ENCODE measurements at places on chromosomes 11 and 22.
A peak's percentile ranks its signal among the peaks of the same experiment; 100 is the strongest.

DNA sequence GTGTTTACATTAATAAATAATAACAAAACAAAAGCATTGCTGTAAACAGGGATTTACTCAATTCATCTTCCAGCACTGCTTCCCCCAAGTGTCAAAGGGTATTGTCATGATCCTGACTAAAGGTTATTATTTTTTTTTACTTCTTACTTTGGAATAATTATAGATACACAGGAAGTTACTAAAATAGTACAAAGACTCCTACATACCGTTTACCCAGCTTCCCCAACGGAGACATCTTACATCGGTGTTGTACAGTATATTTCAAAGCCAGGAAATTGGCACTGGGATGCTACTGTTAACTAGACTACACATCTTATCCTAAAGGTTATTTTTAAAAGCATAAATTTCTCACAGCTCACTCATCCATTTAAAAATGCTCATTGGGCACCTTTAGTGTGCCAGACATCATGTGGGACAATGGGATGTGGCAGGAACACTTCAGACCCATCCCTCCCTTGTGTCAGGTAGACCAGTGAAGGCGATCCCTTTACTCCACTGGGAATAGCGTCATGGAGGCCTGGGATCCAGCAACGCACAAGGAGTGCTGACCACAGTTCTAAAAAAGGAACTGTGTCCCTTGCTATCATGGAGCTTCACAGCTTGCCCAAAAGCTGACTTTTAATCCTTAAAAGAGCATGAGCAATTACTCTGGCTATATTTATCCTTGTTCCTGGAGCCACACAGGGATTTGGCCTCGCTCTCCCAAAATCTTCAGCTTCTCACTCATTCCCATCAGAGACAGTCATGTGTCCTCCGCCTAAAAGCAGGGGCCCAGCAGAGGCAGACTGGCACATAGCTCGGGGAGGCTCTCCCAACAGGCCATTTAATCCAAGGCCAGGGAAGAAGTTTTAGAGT lies 3.1 kb upstream of the IRAG1 start:
- DNase-seq, result no peak

DNA sequence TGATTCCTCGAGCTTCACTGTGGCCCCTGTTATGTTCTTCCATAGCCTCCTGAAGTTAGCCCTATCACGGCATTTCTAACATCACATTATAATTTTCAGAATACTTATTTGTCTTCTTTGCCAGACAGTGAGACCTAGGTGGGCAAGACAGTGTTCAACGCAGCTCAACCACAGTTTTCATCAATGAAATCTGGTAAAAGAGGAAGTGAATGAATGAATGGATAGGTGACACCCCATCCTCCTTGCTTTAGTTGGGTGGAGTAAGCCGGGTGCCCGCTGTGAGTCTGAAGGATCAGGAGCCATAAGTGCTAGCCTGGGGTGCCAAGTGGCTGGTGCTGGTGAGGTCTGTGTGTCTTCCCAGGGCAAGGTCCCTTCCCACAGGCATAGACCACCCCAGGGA lies 60.2 kb upstream of the MTNR1B start:
- no peak for DNase-seq

GRCh38 chr22:43883719-43884415 lies 7.9 kb downstream of the PNPLA5 start:
- DNase-seq, result no peak

DNA sequence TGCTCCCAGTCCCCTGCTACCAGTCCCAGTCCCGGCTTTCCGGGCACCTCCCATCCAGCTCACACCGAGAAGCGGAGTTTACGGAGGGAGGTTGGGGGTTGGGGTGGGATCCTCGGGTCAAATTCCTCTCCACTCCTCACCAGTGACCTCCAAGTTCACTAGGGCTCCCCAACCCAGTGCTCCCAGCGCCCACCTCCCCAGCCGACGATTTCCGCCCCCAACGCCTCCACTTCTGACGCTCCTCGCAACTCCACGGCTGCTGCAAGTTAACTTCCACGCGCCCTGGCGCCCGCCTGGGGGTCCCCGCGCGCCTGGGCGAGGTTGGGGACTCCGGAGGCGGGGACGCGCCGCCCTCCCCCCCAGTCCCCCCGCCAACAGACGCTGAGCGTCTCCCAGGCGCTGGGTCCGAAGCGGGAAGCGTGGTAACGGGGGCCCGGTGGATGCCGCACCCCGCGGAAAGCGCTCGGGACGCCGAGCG lies 526 bp downstream of the TPST2 start:
- DNase-seq, result peak; percentile 21

DNA sequence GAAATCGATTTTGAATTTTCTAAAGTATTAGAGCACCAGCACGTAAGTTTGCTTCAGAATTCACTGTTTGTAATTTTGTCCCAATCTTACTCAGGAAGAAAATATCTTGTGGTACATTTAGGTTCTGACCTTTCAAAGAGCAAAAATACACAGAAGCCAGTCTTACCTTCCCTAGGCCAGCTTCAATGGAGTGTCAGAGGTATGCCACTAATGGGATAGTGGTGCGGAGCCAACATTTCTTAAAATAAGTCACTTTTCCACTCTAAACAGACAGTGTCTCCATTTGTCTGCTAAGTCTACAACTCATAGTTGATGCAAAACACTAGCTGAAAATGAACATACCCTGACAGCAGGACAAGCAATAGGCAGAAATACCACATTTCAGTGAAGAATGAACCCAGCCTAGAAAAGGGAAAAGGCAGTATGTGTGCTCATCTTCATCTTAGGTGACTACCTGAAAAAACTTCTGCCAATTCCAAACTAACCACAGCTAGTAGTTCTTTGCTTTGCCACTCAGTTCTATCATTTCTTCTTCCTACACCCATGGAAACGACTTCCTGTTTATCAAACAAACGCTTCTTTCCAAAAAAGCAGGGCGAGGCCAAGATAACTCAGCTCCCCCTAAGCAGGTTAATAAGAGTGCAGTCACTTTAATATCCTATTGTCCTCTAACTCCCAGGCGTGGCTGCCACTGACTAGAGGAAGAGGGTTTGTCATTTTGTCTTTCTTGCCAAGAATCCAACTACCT lies 94.0 kb upstream of the APOA1 start:
- DNase-seq, result peak; percentile 16

GRCh38 chr22:46454504-46455269 lies 82.7 kb downstream of the CELSR1 start:
- peak; percentile 48 for DNase-seq

- no peak for DNase-seq
Observed at GRCh38 chr11:121933294-121933693, 182.7 kb downstream of the BLID start.

GRCh38 chr11:39960206-39960605 lies 1499.2 kb downstream of the LRRC4C start:
- no peak for DNase-seq

GRCh38 chr11:67357831-67358670 lies 4.7 kb upstream of the POLD4 start:
- DNase-seq, result peak; percentile 76

DNA sequence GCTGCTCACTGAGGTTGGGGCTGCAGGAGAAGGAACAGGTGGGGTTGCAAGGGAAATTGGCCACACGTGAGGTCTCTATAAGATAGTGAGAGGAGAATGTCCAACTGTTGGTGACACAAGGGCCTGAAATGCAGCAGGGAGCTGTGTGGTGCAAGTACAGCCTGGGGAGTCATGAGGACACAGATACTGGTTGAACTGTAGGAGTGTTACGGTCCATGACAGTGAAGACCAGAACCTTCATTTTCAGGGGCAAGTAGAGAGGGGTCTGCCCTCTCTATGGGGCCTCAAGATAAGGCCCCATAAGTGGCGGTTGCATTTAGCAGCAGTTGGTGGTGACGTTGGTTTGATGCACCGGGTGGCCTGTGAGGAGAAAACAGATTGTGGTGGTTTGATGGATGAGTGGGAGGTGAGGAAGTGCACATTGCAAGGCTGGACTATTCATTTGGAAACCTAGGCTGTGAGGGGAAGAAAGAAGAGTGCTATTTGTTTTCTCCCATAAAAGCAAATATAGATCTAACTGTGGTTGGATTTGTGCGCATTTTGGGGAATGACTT lies 39.4 kb downstream of the MICAL2 start:
- DNase-seq, result no peak

GRCh38 chr11:1276866-1277615 lies 32.4 kb downstream of the TOLLIP start:
- DNase-seq, result no peak

- DNase-seq, result no peak
Observed at GRCh38 chr11:79441461-79441875, 638 bp upstream of the TENM4 start.

GRCh38 chr22:32407312-32407711 lies 4.7 kb downstream of the RTCB start:
- no peak for DNase-seq

Measured in SW480 (cell line).